ENCODE measurements at places on chromosomes 3 and 15.

DNA sequence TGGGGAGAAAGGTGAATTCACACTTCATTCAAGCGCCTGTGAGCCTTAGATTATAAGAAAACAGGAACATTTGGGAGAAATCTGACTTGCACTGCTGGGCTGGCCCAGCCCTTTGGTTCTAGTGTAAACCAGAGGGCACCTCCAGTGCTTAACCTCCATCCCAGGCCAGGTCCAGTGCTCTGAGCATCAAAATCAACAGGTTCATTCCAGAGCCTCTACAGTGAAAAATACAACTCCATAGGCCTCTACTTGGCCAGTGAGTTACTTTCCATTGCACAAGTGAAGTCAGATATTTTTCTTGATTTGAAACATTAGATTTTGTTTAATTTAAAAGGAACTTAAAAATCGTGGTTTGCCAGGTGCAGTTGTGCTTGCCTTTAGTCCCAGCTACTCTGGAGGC is 3.0 kb downstream of the SNUPN start:
- DNase-seq = no peak

- no peak for DNase-seq
Observed at GRCh38 chr3:49882166-49882565, 12.5 kb upstream of the CAMKV start.

GRCh38 chr3:120263792-120264191 is 21.2 kb downstream of the GPR156 start:
- DNase-seq = no peak

GRCh38 chr3:80238152-80238551 is 470.4 kb upstream of the ROBO1 start:
- no peak for DNase-seq

DNA sequence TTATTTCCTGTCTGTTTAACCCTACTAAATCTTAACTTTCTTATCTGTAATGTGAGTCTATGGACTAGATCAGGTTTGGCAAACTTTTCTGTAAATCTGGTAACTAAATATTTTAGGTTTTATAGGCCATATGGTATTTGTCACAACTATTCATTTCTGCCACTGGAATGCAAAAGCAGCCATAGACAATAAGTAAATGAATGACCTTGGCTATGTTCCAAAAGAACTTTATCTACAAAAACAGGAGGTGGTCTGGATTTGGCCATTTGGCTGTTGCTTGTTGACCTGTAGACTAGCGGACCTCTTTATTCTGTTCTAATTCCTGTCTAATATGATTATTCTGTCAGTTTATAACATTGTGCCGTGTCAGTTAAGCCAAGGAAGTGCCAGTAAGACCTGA is 314.2 kb downstream of the LPP start:
- DNase-seq = no peak

- DNase-seq = no peak
Observed at GRCh38 chr3:46479696-46480095, 15.0 kb upstream of the LTF start.

DNA sequence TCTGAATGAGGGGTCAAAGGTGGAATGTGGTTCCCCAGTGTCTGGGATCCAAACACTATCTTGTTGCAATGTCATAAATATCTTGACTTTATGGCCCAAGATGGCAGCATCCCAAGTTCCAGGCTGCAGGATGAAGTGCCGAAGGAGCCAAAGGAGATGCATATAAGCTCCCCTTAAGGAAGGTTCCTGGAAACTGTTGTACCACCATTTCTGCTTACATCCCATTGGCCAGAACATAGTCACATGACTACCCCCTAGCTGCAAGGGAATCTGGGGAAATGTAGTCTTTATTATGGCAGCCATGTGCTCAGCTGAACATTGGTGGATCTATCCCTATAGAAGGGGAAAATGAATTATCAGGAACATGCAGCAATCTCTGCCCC is 54.3 kb downstream of the BDH1 start:
- DNase-seq = no peak

DNA sequence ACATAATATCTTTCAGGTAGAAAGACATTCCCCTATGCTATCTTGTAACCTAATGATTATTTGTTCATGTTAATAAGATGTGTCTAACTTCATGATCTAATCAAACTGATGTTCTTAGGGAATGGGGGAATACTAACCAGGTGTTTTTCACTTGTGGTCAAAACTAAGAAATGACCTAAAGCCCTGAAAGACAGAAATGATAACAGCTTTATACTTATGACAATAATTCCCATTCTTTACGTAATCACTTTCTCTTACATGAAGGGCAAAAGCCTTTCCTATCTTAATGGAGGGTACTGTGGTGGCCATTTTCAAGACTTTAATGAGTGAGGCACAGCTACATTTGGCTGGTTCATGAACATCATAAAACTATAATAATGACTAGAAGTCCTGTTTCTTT is 33.9 kb upstream of the MEIS2 start:
- DNase-seq = no peak

GRCh38 chr15:73345658-73346057 is 23.1 kb downstream of the HCN4 start:
- DNase-seq = no peak

- DNase-seq = no peak
Observed at GRCh38 chr3:44875596-44875995, 1.2 kb downstream of the TGM4 start.

- DNase-seq = no peak
Observed at GRCh38 chr3:48664929-48665328, 2.2 kb upstream of the CELSR3 start.

- no peak for DNase-seq
Observed at GRCh38 chr3:11544412-11545181, 99.1 kb downstream of the VGLL4 start.
